ENCODE measurements at places on chromosomes 3 and 15.
A peak's percentile ranks its signal among the peaks of the same experiment; 100 is the strongest.

DNA sequence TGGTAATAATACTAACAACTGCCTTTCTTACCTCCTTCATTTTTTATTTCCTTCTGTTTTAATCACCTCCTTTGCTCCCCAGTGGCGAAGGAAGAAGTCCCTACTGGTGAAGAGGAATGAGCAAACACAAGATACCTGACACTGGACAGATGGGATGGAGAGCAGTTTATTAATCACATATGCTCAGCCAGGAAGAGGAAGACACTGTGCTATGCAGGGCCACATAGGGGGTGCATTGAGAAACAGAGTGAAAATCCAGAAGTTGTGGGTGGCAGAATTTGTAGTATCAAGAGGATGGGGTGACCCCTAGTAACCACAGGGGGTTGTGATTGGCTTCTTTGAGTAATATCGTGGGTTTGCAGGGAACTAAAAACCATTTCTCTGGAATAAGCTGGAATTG is 1041.9 kb downstream of the OTOL1 start:
- DNase-seq, result no peak

GRCh38 chr3:151301787-151302186 is 14.8 kb downstream of the GPR87 start:
- DNase-seq, result peak; percentile 34

DNA sequence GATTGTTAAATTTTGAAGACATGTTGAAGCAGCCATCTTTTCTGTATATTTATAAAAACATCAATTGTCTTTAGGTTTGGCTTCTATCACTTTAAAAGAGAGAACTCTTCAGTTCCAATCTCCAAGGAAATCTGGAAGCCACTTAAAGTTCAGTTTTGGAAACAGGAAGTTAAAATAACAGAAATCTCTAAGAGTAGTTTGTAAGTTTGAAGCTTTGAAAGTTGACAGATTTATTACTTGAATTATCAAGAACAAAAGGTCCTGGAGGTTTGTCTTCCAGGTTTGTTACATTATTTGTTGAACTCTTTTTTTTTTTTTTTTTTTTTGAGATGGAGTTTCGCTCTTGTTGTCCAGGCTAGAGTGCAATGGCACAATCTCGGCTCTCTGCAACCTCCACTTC is 30.0 kb downstream of the RNF111 start:
- DNase-seq, result no peak

GRCh38 chr3:38383156-38383875 is 36.7 kb downstream of the XYLB start:
- DNase-seq, result no peak

GRCh38 chr3:142251951-142252350 is 26.6 kb upstream of the GK5 start:
- no peak for DNase-seq

DNA sequence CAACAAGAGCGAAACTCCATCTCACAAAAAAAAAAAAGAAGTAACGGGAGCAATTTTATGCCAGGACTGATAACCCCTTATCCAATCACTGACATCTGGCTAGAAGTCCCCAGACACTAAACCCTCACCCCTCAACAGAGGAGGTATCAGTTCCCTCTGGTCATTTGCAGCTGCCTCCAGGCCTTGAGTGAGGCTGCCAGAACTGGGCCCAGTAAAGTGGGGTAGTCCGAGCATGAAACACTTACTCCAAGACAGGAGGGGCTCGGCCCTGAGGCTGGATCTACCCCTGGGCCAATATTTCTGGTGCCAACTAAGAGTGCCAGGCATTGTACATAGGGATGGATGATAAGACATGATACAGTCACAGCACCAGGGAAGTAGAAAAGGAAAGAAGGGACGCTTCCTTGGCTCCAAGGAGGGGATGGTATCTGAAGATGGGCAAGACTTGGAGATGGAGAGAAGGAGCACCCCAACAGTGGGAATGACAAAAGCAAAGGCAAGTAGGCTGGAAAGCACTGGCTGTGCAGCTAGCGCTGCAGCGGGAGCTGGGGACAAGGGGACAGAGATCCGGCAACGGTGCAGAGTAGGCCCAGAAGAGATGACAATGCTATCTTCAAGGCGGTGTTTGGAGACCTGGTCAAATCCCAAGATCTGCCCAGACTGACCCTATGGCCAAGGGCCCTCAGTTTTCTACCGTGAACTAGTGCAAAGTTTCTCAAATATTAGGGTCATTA is 2.2 kb downstream of the XXYLT1 start:
- DNase-seq, result no peak

GRCh38 chr3:21989341-21990042 is 238.5 kb upstream of the ZNF385D start:
- no peak for DNase-seq

DNA sequence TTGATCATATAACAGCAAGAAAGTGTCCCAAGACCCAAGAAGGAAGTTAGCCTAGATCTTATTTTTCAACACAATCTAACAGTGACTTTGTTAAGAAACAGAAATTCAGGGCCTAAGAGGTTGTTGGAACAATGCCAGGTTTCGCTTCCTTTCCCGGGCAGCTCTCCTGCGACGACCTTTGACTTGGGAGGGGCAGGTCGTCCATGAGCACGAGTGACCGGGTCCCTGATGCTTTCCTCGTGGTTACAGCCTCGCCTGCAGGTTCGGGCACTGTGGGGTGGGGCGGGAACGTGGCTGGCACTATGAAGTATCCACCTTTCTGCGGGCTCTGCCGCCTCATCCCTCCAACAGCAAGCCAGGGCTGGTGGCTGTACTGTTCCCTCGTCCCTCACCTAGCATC is 90.1 kb upstream of the RGMA start:
- peak; percentile 87 for DNase-seq

DNA sequence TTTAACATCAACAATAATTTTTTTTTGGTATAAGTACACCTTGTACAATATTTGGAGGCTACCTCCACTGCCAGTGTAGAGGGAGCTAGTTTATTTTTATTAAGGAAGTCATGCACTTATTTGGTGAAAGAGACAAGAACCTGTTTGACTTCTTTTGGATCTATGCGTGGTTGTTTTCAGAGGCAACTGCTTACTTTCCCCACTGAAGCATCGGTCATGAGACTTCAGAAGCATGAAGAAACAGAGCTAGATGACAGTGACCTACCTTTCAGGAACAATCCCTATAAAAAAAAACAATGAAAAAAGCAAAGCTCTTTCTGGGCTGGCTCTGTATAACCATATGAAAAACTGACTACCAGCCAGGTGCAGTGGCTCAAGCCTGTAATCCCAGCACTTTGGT is 20.0 kb upstream of the ZNF148 start:
- no peak for DNase-seq

- DNase-seq, result peak; percentile 8
These were observed 51.3 kb upstream of the FBN1 start for GRCh38 chr15:48696627-48697312.

- no peak for DNase-seq
These were observed 92.3 kb downstream of the ATP10A start for GRCh38 chr15:25770618-25771337.

- no peak for DNase-seq
These were observed 224.5 kb downstream of the XXYLT1 start for GRCh38 chr3:195046441-195046840.

DNA sequence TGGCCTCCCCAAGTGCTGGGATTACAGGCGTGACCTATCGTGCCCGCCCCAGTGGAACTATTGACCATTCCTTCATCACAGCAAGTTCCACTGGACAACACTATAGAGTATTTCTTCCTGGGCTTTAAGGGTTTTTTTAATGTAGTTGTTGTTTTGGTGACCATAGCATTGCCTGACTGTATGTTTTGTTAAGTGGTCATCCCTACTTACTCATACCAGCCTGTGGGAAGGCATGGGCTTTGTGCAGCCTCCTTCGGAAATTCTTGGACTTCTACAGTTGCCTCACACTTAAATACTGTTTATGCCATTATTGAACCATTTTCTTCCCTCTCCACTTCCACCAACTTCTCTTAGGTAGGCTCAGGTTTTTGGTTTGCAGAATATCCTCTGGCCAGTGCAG is 19.9 kb upstream of the ALPK3 start:
- no peak for DNase-seq

DNA sequence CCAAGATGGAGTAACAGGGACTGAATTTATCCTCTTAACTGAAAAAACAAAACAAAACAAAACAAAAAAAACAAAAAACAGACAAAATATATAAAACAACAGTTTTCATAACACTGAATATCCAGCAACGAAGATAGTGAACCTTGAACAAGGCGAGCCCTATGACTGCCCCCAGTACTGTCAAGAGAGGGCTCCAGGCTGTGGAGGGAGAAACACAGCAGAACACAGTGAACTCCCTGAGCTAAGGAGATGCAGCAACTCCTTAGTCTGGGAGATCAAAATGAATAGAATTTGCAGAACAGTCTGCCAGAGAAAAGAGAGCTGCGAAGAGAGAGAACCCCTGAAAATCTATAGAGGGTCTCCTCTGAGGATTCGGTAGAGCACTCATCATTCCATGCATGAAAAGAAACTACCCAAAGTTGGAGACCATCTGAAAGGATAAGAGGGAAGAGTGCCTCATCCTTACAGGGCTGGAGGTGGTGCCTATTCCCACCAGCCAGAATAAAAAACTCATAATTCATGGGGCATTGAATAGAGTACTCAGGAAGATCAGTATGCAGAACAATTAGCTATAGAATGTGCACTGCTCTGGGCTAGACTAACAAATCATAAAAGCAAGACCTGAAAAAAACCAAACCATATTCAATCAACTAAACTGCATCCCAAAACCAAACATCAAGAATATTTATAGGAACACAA is 101.8 kb downstream of the FRMD4B start:
- DNase-seq, result no peak

DNA sequence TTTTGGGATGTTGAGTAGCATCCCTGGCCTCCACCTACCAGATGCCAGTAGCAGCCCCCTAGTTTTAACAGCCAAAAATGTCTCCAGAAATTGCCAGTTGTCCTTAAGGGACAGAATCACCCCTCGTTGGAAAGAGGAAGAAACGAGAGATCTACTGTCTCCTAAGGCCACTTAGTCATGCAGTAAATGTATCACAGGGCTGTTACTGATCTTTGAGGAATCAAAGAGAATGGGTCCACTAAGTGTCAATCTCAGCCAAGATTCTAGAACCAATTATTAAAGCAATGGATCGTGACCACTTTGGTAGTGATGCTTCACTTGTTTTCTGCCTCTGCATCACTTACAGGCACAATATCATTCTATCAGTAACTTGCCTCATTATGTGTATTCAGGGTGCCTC is 26.4 kb downstream of the POLG start:
- DNase-seq, result peak; percentile 54

DNA sequence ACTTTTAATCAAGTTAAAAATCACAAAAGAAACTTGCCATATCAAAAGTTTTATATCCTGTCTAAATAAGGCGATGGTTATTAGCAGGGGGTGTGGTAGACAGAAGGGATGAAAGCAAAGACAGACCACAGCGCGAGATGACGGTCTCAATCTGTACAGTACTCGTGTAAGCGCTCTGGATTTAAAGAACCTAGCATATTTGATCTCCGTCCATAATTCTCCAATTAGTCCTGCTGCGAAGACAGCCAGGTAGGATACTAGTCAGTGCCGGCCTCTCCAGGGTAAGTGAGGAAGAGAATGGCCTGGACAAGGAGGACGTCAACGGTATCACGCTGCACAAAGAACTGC is 701 bp downstream of the SGO1 start:
- no peak for DNase-seq

DNA sequence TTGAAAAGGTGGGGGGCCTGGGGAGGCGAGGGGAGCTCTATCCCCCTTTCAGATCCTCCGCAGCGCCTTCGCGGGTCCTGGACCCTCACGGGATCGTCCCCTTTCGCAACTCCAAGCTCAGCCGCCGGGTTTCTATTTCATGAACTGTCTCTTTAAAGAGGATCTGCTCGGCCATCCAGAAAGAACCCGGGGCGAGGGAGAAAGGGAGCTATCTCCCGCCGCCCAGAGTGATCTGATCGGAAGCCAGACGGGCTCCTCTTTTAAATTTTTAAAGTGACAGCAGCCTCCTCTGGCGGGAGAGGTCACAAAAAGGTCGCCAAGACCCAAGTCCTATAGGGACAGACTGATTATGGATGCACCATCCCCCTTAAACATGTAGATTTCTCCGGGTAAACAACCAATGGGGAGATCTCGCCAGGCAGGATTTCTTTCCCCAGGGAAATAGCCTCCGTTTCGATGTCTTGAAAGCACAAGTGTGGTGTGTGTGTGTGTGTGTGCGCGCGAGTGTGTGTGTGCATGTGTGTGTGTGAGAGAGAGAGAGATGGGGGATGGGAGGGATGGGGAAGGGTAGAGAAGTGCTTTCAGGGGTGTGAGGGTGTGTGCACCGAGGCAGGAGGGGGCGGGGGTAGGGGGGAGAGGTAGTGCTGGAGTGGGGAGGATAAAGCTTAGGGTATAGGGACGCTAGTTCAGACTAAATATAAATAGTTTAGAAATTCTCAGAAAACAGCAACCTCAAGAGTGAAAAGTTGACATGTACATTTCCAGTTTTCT is 516.1 kb downstream of the MECOM start:
- DNase-seq, result peak; percentile 40

- no peak for DNase-seq
These were observed 173.9 kb upstream of the MITF start for GRCh38 chr3:69565316-69565715.

DNA sequence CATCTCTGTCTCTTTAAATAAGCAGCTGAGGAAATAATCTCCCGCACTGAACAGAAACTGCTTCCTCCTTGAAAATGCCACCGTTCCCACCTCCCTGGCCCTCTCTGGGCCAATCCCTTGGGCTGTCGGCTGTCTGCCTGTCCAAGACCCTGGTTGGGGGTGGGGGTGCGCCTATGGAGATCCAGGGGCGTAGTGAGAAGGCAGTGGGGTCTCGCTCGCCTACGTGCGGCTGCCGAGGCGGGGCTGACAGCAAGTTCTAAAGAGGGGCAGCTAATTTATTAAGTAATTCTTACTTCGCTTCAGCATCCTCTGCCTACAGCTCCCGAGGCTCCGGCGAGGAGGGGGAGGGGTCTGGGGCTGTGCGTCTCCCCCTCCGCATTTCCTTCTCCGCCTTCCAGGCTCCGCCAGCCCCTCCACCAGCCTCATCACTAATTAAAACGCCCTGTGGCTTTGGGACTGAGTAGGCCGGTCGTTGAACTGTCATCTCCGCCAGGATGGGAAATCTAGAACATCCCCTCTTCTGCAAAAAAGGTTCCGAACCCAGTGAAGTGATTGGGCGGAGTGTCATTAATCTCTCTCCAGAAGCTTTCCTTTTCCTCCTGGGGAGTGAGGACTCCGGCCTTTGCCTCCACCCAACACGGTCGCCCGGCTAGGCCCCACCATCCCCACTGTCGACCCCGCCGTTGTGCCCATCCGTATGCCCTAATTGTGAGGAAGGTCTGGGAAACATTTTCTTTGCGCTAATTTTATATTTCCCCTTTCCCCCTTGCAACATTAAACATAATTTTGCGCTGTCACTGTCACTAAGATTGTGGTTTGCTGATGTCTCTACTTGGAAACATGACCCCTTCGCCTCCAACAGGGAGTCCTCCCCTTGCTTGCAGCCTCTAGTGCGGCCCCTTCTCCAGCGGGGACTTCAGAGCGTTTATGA is 16.9 kb downstream of the NR2F2 start:
- DNase-seq, result no peak

DNA sequence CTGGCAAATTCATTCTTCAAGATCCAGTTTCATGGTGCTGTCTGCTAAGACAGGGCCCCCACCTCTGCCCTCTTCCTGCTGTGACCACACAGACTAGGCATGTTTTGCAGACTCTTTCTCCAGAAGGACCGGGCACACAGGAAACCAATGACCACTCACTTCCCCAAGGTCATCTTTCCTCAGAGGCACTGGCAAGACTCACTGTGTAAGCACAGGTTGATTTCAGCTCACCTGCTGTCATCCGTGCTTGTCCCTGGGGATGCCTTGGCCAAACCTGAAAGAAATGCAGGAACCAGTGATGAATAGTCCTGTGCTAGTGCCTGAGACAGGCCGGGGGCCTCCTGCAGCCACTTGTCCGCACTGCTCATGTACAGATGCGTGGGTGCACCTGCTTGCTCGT is 33.5 kb downstream of the ALS2CL start:
- DNase-seq, result no peak

- no peak for DNase-seq
These were observed 100.0 kb upstream of the IQSEC1 start for GRCh38 chr3:13173186-13173585.

Measured in suppressor macrophage treated with lipopolysaccharide for 4 hours (primary cell).